Activated CD8-positive, alpha-beta memory T cell treated with anti-CD3 and anti-CD28 coated beads for 36 hours (primary cell): ENCODE measurements at places on chromosomes 6 and 20. TPM values are rescaled to one million over a fixed set of nuclear protein-coding genes. Genes with fewer than 3 reads are reported as not detected.

The GATA5 gene
- not detected for total RNA-seq

The STMN3 gene
- total RNA-seq: 14.5 TPM

The NHSL1 gene
- 0.19 TPM for total RNA-seq

The SLC18B1 gene
- total RNA-seq: 7.0 TPM

The RNF146 gene
- 18.7 TPM for total RNA-seq

The GHRH gene
- not detected for total RNA-seq

The PROKR2 gene
- 0.15 TPM for total RNA-seq

The TPD52L1 gene
- 0.34 TPM for total RNA-seq

The TOX2 gene
- total RNA-seq: 0.63 TPM

The SULF2 gene
- total RNA-seq: 1.5 TPM

The ADTRP gene
- 4.2 TPM for total RNA-seq

The RAD21L1 gene
- total RNA-seq: not detected

The CD93 gene
- 0.46 TPM for total RNA-seq

The OXT gene
- total RNA-seq: 0.46 TPM

The PEX7 gene
- 4.2 TPM for total RNA-seq

The FLRT3 gene
- total RNA-seq: not detected

The FAM184A gene
- 2.8 TPM for total RNA-seq
